Caco-2 (cell line): ENCODE measurements at places on chromosomes 5 and 9. TPM values are rescaled to one million over a fixed set of nuclear protein-coding genes. Genes with fewer than 3 reads are reported as not detected.

DNA sequence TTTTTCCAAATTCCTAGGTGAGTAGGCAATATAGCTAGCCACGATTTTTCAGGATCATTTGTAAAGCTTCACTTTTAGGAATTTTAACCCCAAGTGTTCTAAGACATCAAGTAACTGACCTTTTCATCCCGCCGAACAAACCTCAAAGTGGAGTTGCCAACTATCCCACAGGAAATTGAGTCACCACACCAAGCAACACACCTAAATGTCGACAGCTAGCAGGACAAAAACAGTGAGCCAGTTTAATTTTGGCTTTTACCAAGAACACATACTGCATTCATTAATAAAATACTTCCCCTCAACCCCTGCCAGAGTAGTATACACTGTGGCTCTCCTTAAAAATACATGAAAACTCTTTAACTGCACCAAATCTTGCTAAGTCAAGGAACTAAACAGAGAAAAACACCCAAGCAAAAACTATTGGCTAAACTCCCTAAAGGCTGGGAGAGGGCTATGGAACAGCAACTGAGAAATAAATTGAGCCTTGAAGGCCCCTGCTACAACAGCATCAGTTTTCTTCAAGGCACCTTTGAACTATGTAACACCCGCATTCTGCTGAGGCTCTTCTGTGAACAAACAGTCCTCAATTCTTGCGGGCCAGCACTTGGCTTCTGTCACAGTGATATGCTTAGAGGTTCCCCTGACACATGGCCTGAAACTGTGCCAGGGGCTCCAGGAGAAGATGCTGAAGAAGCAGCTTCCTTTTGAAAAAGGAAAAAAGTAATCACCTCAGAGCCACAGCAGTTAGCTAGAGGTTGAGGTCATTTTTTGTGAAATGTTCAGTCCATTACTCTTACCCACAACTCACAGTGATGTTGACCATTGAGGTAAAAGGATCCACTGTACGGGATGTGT lies 459.6 kb downstream of the RAB3C start:
- no peak for DNase-seq

The RNF14 gene
- 35.1 and 38.7 TPM in 2 replicates for total RNA-seq

GRCh38 chr5:104267320-104268015 lies 704.9 kb upstream of the NUDT12 start:
- no peak for DNase-seq

DNA sequence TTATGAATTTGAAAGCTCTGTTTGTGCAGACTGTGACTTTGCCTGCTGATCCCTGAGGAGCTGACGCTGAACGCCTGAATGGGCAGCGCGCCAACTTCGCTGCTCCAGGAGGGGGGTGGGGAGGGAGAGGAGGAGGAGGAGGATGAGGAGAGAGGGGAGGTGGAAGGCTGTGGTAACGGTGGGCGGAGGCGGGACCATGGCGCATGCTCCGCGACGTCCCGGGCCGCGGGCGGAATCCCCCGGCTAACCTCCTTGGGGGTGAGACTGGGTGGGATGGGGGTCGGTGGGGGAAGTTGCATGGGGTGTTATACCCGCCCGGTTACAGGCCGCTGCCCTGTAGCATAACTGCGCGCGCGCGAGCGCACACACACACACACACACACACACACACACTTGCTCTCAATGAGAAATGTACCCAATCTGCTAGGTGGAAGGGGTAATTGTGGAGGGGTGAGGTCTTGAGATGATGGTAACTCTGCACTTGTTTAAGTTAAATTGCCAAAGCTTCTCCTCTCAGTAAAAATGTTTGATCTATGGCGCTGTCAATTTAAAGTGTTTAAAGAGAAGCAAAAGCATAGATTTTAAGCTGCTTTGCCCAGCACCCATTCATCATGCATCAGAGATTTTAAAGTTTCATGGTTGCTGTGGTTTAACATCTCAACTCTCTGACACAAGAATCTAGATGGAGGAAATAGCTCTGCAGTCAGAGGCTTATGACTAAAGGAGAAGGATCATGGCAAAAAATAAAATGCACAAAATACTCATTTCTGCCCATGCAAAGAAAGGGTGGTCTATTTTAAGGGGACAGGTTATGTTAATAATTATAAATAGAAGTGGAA lies 76.6 kb upstream of the TBCA start:
- no peak for DNase-seq

The TGFBI gene
- 131 and 142 TPM in 2 replicates for total RNA-seq

DNA sequence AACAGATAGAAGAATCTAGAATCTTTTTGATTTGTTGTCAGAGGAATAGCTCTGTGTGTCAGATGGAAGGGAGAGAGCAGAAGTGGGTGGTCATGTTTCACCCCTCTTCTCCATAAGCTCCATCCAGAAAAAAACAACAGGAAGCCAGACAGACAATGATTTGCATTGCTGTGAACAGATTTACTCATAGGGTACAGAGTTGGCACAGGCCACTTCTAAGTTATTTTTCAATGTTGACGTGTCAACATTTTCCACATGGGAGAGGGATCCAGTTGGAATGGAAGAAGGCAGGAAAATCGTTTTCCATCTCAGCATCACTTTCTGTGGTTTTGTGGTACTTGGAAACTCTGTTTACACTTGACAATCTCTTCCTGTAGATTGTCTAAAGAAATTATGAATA lies 86.7 kb downstream of the INSYN2B start:
- DNase-seq = no peak

- DNase-seq = no peak
Observed at GRCh38 chr5:73668017-73668416, 42.0 kb downstream of the ARHGEF28 start.

GRCh38 chr5:158602981-158603380 lies 496.7 kb downstream of the EBF1 start:
- DNase-seq = no peak

DNA sequence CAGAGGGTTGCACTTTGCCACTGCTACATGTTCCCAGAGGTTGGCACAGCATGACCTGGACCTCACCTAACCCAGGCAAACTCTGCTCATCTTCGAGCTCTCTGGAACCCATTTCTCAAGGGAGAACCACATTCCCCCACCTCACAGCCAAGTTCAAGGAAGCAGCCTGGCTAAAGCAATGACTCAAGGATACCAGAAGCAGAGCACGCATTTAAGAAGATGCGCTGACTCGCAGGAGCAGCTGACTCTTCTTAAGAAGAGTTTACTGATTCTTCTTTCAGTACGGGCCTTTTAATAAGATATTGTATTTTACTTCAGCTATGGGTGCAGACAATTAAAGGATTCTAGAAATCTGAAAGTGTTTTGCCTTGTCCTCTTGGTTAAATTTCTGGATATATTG lies 4.1 kb upstream of the SEMA5A start:
- DNase-seq = no peak

The C9 gene
- 0.39 and 0.41 TPM in 2 replicates for total RNA-seq

The SLC34A1 gene
- total RNA-seq = not detected in 2 replicates

The OR1Q1 gene
- not detected in 2 replicates for total RNA-seq

The ADAMTS2 gene
- total RNA-seq = 0.05 and 0.23 TPM in 2 replicates

The PGM5 gene
- total RNA-seq = 4.2 and 6.5 TPM in 2 replicates

The IQGAP2 gene
- 85.6 and 89.4 TPM in 2 replicates for total RNA-seq

DNA sequence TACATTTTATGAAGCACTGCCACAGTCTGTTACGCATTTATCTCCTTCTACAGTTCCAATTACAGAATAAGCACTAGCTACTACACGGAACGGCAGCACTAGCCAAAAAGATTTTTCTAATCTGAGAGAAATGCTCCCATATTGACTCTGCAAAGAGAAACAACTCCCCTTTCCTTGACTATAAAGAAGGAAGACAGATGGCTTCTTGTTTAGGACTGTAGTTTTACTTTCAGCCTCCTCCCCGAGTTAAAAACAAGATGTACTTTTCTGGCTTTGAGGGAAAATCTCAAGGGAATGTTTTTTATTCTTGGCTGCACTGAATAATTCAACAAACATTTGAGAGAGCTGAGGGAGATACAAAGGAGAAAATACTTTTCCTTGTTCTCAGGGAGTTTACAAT lies 1.9 kb upstream of the SLC44A1 start:
- DNase-seq = no peak

DNA sequence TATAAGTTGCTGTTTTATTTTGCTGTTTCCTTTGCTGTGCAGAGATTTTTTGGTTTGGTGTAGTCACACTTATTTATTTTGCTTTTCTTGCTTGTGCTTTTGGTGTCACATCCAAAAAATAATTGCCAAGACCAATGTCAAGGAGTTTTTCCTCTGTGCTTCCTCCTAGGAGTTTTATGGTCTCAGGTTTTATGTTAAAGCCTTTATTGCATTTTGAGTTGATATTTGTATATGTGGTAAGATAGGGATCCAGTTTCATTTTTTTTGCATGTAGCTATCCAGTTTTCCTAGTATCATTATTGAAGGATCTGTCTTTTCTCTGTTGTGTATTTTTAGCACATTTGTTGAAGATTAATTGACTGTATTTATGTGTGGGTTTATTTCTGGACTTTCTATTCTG lies 210.6 kb downstream of the ARHGEF28 start:
- no peak for DNase-seq

- no peak for DNase-seq
Observed at GRCh38 chr5:52998552-52999313, 9.6 kb downstream of the ITGA2 start.

GRCh38 chr5:72065751-72066255 lies 41.5 kb upstream of the MAP1B start:
- no peak for DNase-seq

The IFNB1 gene
- total RNA-seq = not detected in 2 replicates

The ACSL6 gene
- 0.19 and 1.4 TPM in 2 replicates for total RNA-seq

The INSL4 gene
- not detected in 2 replicates for total RNA-seq

The SLC36A3 gene
- not detected in 2 replicates for total RNA-seq

DNA sequence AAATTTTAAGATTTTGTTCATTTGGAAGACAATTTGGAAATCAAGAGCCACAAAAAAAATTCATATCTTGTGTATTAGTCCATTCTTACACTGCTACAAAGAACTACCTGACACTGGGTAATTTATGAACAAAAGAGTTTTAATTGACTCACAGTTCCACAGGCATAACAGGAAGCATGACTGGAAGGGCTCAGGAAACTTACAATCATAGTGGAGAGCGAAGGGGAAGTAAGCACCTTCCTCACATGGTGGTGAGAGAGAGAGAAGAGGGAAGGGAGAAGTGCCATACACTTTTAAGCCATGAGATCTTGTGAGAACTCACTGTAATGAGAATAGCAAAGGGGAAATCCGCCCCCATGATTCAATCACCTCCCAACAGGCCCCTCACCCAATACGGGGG lies 274.4 kb downstream of the KCNN2 start:
- DNase-seq = no peak

The SGCD gene
- 0.20 and 0.28 TPM in 2 replicates for total RNA-seq

DNA sequence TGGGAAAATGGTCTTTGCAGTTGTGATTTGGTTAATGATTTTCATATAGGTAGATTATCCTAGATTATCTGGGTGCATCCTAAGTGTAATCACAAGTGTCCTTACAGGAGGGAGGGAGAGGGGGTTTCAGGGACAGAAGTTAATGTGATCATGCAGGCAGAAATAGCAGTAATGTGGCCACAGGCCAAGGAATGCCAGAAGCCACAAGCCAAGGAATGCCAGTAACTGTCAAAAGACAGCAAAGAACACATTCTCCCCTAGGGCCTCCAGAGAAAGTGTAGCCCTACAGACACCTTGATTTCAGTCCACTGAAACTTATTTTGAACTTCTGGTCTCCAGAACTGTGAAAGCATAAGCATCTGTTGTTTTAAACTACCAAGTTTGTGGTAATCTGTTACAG lies 2074.5 kb downstream of the MAT2B start:
- DNase-seq = no peak

DNA sequence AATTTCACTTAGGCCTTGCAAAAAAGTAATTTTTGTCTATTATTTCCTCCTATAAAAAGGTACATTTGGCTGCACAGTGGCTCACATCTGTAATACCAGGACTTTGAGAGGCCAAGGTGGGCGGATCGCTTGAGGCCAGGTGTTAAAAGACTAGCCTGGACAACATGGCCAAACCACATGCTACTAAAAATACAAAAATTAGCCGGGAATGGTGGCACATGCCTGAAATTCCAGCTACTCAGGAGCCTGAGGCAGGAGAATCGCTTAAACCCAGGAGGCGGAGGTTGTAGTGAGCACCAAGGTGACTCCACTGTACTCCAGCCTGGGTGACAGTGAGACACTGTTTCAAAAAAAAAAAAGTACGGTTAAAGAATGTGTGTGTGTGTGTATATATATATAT lies 15.7 kb downstream of the NUP155 start:
- DNase-seq = no peak

GRCh38 chr5:54558362-54558761 lies 40.8 kb downstream of the SNX18 start:
- no peak for DNase-seq

The NELFB gene
- total RNA-seq = 79.1 and 79.8 TPM in 2 replicates

The ZNF883 gene
- not detected in 2 replicates for total RNA-seq
